ENCODE measurements at places on chromosomes 13 and 19. TPM values are rescaled to one million over a fixed set of nuclear protein-coding genes. Genes with fewer than 3 reads are reported as not detected.

Gene CKAP2
- 9.2 TPM for total RNA-seq

Gene PEAK3
- total RNA-seq: not detected

Gene MATK
- not detected for total RNA-seq

Gene PLIN5
- not detected for total RNA-seq

Gene CEACAM4
- total RNA-seq: not detected

Gene PEX11G
- 1.6 TPM for total RNA-seq

Gene ITGBL1
- 301 TPM for total RNA-seq

Gene RETN
- total RNA-seq: not detected

Gene PSG3
- total RNA-seq: not detected

Gene ZNF85
- total RNA-seq: 11.4 TPM

Gene MTUS2
- total RNA-seq: 0.36 TPM

Gene OR7C1
- total RNA-seq: not detected

Gene FREM2
- not detected for total RNA-seq

Gene CHERP
- 8.0 TPM for total RNA-seq

Gene C2CD4C
- total RNA-seq: not detected

Gene GPR183
- total RNA-seq: not detected

Gene SLC10A2
- not detected for total RNA-seq

Gene ZNF681
- 0.36 TPM for total RNA-seq

Gene ZNF560
- 0.16 TPM for total RNA-seq

Gene FFAR1
- not detected for total RNA-seq

Gene CCDC169
- total RNA-seq: 4.1 TPM

Gene APC2
- total RNA-seq: 0.27 TPM

Gene PSG1
- not detected for total RNA-seq

Gene ZMYM2
- total RNA-seq: 62.5 TPM

Gene GNG7
- 0.65 TPM for total RNA-seq

Gene AP1M2
- not detected for total RNA-seq

Gene CYP2A7
- not detected for total RNA-seq

Gene ADM5
- total RNA-seq: 0.63 TPM

Gene SLC1A5
- 158 TPM for total RNA-seq

Gene ZNF823
- 2.6 TPM for total RNA-seq

Gene USE1
- total RNA-seq: 23.8 TPM

Gene RFPL4A
- total RNA-seq: not detected

Measured in fibroblast of the aortic adventitia (primary cell).